ENCODE measurements at places on chromosomes 16 and 17.
A peak's percentile ranks its signal among the peaks of the same experiment; 100 is the strongest.

GRCh38 chr16:75590920-75591843 lies 25.0 kb downstream of the GABARAPL2 start:
- peak; percentile 56 for DNase-seq

- no peak for DNase-seq
These were observed 7.7 kb upstream of the PCTP start for GRCh38 chr17:55743103-55743679.

GRCh38 chr17:51217946-51218345 lies 41.9 kb downstream of the MBTD1 start:
- DNase-seq = no peak

GRCh38 chr17:28895794-28896447 lies 1.6 kb downstream of the FLOT2 start:
- no peak for DNase-seq

DNA sequence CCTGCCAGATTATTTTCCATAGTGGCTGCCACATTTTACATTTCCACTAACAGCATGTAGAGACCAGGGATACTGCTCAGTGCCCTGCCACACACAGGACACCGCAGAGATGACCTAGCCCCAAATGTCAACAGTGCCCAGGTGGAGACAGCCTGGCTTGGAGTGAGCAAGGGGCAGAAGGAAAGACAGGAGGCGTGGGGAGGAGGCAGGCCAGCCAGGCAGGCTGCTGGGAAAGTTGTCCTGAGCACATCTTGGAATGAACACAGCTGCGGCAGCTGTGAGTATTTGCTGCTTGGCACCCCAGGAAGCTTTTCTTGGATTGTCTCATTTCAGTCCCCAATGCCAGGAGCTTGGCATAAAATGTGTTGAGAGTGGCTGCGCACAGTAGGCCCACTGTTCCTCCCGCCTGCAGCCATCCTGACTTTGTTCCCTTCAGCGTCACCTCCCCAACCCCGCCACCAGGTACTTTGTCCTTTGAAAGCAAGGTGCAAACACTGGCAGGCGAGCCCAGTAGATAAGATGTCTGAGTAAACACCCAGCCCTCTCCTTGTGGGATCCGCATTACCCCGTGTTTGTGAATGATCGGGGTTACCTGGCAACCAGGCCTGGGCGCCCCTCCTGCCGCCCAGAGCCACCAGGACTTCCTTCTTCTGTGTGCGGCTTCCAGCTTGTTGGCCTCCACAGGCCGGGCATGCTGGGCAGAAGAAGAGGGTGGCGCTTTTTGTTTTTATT lies 114.0 kb downstream of the CMIP start:
- no peak for DNase-seq

DNA sequence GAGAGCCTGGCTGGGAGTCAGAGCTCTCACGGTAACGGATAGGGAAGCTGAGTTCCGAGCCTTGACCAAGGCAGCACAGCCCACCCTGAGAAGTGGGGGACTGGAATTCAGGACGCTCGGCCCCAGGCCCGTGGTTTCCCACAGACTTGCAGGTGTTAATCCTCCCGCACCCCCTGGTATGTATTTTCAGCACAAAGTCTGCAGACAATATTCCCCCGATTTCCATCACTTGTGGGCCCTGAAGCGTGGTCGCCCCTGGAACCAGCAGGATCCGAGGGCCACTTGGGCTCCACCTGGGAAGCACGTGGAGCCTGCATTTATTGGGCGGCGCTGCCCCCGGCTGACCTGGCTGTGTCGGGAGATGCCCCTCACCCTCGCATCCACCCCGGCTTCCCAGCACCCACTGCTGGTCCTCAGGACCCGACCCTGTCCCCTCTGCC lies 60.2 kb downstream of the WSB1 start:
- DNase-seq = no peak

- no peak for DNase-seq
These were observed 19.2 kb upstream of the ABAT start for GRCh38 chr16:8655184-8655717.

DNA sequence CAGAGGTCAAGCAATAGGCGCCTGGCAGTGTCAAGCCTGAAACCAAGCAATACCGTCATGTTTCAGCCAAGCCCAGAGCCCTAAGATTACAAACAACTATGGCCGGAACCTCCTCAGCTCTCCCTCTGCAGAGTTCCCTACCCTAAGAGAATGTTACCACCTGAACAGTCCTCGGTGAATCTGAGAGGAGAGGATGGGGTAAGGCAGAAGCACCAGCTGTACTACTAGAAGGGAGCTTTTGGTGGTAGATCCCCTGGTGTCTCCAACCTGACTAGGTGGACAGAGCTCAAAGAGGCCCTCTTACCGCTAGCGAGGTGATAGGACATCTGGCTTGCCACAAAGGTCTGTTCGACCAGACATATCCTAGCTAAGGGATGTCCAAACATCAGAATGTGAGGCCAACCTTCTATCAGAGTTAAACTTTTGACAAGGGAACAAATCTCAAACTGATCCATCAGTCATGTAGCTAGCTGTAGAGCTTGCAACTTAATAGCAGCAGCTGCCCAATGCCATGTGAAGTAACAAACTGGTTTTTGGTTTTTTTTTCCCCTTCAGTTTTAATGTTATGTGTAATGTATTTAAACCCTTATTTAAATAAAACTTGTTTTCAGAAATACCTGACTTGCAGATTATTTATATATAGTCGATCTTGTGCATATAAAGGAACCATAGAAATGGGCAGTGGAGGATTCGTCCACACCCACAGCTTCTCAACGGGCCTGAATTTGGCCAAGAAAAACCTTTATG lies 2.5 kb downstream of the EIF1 start:
- DNase-seq = no peak

GRCh38 chr17:45663772-45664171 lies 120.3 kb upstream of the CRHR1 start:
- no peak for DNase-seq

GRCh38 chr17:61057257-61057656 lies 342.4 kb upstream of the TBX2 start:
- DNase-seq = no peak

DNA sequence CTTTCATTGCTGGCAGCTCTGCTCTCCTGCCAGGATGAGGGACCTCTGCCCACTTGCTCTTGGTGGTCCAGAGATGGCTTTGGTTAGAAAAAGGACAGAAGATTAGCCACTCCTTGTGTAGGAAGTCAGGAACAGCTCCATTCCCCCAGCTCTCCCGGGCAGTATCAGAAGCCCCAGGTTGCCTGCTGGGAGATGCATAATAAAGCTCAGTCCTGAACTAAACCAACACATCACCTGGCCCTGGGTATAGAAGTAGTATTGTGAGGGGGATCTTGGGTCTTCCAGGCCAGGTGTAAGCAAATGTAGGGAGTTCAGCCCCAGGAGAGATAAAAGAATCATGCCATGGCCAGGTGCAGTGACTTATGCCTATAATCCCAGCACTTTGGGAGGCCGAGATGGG lies 52.4 kb downstream of the NEUROD2 start:
- no peak for DNase-seq

GRCh38 chr17:15250135-15250860 lies 14.8 kb downstream of the PMP22 start:
- DNase-seq = no peak

GRCh38 chr16:90081606-90081970 lies 4.5 kb upstream of the PRDM7 start:
- DNase-seq = no peak

GRCh38 chr16:83913245-83913633 lies 14.3 kb downstream of the MLYCD start:
- no peak for DNase-seq

DNA sequence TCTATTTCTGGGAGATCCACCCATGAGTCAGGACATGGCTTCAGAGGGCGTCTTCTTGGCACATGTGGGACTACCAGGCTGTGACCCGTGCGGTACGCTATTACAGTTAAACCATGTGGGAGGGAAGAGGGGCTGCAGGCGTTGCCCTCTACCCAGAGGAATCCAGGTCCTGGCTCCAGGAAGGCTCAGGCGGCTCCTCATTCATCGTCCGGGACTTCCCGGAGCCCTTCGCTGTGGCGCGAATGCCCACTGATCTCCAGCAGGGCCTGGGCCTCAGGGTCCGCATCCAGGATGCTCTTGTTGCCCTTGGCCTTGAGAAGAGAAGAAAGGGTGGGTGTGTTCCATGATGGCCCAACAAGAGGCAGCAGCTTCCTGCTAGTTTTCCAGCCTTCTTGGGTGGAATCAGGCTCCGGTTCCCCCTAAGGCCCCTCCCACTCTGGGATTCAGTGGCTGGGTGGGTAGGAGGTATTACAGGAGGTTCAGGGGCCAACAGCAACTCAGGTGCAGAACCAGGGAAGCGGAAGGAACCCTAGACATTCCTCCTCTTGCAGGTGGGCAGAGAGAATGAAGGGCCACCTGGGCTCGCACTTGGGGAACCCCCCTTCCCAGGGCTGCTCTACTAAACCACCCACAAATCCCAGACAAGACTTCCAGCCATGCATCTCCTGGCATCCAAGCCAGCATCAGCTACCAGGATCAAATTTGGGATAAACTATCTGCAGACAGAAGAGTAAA lies 24.6 kb downstream of the MEAK7 start:
- DNase-seq = no peak

DNA sequence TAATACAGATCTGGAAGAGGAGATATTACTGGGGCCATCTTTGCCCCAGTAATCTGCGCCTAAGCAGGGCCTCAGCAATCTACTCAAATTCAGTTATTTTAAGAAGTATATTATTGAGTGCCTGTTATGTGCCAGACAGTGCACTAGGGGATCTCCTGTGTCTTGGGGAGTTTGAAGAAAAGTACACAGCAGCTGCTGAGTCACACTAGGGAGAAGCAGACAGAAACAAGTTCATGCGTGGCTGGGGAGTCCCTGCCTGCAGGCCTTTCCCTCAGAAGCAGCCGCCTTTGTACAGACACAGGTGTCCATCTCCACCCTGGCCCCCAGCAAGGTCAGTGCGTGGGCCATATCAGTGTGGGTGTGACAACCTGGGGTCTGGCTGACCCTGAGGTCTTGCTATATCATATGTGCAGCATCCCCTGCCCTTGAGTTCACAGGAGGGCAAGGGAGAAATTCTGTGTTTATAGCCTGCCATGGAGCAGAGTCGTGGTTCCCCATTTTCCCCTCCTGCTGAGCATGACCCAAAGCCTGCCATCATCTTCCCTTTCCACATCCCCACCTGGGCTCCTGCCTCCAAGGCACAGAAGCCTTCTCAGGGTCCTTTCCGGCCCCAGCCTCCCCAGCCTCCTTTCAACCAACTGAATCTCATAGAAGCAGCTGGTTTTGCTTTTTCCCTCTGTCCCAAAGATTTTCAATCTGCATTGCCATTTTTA lies 229.9 kb upstream of the SDK2 start:
- DNase-seq = no peak

DNA sequence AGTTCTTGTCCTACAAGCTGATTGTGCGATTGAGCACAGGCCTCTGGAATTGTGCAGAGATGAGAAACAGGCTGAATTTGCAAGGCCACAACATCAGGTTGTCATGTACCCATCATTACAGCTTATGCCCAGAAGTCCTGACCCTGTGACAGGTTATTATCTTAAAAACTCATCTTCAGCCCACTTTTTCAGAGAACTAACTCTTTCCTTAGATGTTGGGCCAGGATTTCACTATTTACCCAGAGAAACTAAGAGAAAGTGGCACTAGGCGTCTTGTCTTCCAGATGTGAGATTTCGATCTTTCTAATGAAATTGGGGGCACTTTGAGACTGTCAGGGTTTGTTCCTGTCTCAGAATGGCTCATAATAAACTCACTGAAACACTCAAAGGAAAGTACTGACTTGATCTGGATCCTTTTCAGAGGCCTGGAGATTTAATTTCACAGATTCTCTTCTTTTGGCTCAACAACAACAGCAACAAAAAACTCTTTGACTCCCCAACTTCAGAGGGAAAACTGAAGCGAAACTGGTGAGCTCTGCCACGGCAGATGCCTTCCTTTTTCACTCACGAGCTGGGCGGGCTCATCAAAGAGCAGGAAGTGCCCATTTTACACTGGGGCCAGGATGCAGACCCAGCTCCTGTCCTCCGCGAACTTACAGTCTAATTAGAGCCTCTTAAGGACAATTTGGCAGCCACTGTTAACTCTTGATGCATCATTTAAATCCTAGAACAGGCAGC lies 17.7 kb upstream of the SLC12A3 start:
- no peak for DNase-seq

DNA sequence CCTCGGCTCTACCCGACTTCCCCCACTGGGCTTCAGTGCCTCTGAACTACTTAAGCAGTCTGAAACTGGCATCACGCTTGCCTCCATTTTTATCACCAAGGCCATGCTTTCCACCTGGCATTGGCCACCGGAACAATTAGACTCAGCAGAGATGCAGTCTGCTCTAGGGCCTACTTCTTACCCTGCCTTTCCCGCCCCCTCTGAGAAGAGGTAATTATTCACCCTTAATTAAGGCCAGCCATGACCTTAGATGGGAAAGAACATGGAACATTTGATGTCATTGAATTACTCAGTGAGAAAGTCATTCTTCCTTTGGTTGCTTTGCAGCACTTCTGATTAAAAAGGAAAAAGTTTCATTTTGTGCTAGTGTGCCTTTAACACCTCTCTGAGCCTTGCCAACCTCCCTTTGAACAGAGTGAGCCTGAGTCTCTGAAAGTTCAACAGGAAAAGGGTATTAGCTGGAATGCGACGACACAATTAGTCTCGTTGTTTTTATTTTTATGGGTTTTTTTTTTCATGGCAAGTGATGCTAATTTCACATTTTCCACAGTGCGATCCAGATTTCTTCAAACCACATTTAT lies 60.9 kb upstream of the TNRC6A start:
- DNase-seq = peak; percentile 65

DNA sequence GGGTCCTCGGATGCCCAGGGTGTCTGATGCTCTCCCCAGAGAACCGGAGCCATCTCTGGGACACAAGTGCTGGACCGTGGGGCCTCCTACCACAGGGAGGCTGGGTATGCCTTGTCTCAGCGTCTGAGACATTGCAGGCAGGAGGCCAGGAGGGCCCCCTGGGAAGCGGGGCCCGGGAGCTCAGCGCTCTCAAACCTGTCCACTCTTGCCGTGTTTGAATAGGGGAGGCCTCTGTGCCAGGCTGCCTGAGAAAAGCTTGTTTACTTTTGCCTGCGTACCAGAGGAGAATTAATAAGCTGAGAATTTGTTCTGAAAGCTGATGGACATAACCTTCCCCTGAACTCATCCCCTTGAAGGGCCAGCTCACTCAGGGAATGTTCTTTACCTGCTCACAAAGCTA lies 163.8 kb downstream of the NTN1 start:
- DNase-seq = no peak

All from skeletal muscle cell (primary cell).